M059J (cell line): ENCODE measurements at places on chromosomes 7 and 10.

GRCh38 chr7:135980665-135981180 lies 3.6 kb upstream of the MTPN start:
- peak; percentile 94 for DNase-seq

DNA sequence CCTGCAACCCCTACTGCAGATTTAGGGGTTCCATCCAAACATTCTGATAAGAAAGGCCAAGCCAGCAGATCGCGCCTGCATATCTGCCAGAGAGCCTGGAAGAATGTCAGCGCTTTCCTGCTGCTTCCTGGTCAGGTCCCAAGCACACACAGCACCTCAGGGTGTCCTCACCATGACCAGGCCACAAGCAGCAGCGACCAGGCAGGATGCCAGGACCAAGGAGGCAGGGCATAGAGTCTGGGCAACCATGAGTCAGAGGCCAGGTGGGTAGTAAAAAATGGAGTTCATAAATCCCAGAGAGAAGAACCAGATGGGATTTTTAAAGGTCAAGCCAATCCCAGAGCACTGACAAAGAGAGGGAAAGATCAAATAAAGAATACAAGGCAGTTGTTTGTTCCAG lies 5.5 kb upstream of the FAM131B start:
- DNase-seq: peak; percentile 96

- peak; percentile 26 for DNase-seq
Observed at GRCh38 chr7:112185005-112185834, 21.0 kb downstream of the DOCK4 start.

GRCh38 chr10:62708569-62708968 lies 96.0 kb upstream of the ADO start:
- no peak for DNase-seq

- peak; percentile 53 for DNase-seq
Observed at GRCh38 chr7:158407581-158408317, 179.9 kb downstream of the PTPRN2 start.

DNA sequence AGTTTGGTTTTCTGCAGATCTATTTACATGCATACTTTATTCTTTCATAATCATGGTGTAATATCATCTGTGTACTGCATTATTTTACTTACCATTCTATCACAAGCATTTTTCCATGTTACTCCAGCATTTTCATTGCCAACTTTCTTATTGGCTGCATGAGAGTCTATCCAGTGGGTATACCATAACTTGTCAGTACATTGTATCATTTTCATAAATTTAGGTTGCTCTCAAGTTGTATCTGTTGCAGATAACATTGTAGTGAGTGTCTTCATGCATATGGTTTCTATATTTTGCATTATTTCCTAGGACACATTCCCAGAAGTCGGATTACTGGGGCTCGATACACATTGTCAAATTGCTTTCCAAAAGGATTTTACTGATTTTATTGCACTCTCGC lies 87.2 kb upstream of the INSYN2A start:
- DNase-seq: no peak

- DNase-seq: no peak
Observed at GRCh38 chr10:49294731-49295130, 4.2 kb upstream of the C10orf71 start.

- DNase-seq: peak; percentile 46
Observed at GRCh38 chr10:124266468-124267230, 152.1 kb downstream of the OAT start.

DNA sequence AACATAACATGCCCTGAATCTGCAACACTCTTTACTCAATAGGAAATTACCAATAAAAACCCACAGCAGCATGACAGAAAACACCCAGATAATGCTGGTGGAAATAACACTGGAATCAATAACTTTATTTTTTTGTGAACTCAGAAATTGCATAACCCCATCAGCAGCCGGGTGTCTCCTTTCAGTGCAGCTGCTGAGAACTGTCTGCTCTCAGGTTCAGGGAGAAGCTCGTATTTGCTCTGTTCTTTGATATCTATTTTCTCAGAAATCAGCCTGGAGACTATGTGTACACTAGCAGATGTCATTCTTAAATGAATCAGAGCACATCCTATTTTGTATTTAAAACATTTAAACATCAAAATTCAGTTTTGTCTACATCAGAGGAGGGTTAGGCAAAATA lies 506.0 kb downstream of the POM121L12 start:
- no peak for DNase-seq

GRCh38 chr7:130912082-130912861 lies 178.3 kb upstream of the KLF14 start:
- peak; percentile 96 for DNase-seq

GRCh38 chr10:14416308-14416700 lies 85.6 kb upstream of the FRMD4A start:
- DNase-seq: peak; percentile 89

DNA sequence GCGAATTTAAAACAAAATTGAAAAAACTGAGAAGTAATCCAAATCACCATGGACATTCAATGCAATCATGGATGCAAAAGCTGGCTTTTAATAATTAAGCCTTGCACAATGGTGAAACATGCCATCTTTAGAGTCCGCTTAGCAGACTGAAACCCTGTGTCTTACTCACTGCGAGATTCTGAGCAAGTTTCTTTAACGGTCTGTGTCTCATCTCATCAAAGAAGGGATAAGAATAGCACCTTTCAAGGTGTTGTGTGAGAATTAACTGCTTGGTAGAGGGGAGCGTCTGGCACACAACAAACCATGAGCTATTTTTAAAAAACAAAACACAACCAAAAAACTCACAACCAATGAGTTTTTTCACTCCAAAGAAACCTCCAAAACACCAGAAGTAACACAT lies 21.4 kb downstream of the ACBD7 start:
- DNase-seq: no peak

DNA sequence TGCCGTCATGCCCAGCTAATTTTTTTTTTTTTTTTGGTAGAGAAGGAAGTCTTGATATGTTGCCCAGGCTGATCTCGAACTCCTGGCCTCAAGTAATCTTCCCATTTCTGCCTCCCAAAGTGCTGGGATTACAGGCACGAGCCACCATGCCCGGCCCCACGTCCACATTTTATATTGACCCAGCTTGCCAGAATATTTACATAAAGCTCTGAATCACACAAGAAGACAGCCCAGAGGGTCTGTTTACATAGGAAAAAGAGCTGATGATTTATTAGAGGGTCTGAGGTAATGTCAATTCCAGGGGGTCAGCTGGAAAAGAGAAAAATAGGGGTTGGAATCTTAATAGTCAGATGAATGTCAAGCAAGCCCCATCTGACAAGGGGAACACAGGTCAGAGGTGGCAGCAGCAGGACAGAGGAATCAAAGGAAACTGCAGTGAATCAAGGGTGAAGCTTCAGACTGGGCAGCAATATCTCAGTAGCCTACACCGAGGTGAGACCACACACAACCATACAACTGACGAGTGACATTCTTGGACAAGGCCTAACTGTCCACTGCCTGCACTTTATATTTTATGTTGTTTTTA lies 15.8 kb upstream of the SLF2 start:
- DNase-seq: no peak

DNA sequence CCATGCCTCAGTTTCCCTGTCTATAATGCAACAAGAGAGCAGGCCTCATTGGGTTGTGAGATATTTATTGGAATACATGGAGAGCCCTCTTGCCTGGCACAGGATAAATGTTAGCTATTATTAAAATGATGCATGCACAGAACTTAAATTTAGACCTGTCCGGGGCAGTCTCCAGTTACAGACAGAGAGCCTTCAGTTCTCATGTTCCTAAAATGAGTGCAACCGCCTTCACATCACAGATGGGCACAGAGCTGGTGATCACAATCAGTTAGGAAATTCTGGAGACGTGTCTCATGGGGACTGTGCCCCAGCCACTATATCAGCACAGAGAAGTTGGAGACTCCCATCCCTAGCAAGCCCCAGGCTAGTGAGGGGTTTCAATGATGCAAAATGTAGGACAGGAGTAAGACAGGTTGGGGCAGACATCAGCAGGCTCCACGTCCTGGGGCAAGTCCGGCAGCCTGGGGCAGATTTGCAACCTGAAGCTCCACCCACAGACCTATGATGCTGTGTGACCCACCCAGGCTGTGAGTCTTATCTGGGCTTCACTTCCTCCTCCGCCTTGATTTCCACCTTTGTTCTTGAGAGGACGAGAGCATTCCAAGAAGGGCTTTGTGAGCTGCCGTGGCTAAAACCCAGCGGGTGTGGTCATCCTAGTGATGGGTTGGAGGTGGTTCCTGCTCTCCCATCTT lies 49.4 kb downstream of the CXCL12 start:
- no peak for DNase-seq

- peak; percentile 81 for DNase-seq
Observed at GRCh38 chr10:86654411-86655172, at the start of gene OPN4. TSS of gene OPN4 (plus strand) at chr10:86654547. CDS start at chr10:86654784, 237 bp downstream.

GRCh38 chr7:46320956-46321355 lies 399.9 kb upstream of the IGFBP3 start:
- DNase-seq: no peak

GRCh38 chr10:4488904-4489303 lies 337.1 kb upstream of the AKR1E2 start:
- no peak for DNase-seq

GRCh38 chr10:124222988-124223710 lies 129.8 kb upstream of the CHST15 start:
- DNase-seq: no peak

- no peak for DNase-seq
Observed at GRCh38 chr7:155289107-155289506, 8.6 kb upstream of the INSIG1 start.

DNA sequence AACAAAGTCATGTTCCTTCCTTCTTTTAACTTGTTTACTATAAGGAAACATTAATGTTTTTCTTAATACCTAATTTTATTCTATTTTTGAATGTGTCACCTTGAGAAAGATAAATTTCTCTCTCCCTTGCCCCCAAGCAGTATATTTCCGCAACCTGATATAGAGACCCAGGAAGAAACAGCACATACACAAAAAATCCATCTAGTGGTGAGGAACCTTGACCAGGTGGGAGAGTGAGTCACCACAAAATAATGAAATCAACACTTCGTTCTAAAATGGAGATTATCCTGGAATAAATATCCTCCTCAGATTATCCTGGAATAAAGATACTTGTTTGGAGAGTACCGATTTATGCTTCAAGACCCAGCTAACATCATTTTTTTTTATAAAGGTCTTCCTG lies 232.9 kb upstream of the PTN start:
- peak; percentile 54 for DNase-seq

GRCh38 chr10:62199584-62199983 lies 69.1 kb downstream of the RTKN2 start:
- no peak for DNase-seq

GRCh38 chr7:159155410-159155809 lies 10.7 kb upstream of the VIPR2 start:
- DNase-seq: no peak

GRCh38 chr10:29603223-29603896 lies 31.4 kb downstream of the SVIL start:
- no peak for DNase-seq

DNA sequence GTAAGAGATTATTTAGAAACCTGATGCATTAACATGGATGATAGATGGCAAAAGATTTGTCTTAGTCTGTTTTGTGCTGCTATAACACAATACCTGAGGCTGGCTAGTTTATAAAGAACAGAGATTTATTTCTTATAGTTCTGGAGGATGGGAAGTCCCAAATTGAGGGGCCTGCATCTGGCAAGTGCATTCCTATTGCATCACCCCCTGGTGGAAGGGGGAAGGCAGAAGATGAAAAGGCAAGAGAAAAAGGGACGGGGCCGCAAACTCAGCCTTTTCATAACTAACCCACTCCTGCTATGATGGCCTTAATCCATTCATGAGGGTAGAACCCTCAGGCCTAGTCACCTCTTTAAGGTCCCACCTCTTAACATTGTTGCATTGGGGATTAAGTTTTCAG lies 153.4 kb upstream of the LRGUK start:
- DNase-seq: no peak

DNA sequence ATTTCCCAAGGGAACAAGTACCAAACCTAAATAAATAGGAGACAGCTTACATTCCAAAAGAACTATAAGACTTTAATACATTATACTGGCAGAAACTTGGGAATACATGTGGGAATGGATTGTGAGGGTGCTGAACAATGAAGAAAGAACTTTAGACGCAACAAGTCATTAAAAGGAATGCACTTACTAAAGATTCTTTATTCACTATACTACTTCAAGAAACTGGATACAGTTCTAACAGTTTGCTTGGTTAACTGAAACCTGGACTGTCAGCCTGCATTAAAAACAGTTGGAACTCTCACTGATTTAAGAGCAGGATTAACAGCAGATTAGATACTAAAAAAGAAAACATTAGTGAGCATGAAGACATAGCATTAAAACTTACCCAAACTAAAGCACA lies 12.0 kb downstream of the CACUL1 start:
- no peak for DNase-seq

DNA sequence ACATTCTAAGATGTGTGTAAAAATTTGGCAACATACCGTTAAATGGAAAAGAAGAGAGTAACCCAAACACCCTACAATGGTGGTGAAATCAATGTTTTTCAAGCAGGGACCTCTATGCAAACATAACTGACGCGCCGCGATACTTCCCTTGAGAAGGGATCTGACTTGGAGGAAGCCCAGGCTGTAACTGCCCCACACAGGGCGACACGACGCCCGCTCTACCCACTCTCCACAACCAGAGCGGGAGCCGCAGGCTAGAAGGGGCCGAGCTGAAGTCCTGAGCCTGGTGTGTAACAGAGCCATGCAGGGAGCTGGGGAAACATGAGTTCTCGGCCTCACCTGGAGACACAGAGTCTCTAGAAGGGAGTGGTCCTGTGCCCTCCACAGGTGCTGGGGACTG lies 120.2 kb downstream of the FAM53B start:
- no peak for DNase-seq

DNA sequence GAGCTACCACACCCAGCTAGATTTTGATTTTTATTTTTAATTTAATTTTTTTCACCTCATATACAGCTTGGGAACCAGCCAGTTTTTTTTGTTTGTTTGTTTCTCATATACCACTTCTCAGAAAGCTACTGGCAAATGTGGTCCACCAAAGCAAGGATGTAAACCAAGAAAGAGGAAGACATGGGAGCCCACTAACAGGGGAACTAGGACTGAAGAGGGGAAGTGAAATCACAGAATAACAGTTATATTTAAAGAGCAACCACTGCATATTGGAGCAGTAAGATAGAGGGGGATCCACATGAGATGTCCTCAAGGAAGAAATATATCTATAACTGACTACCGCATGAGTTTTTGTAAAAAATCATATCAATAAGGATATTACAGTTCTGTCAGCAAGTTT lies 10.5 kb downstream of the CPVL start:
- DNase-seq: no peak
